ENCODE measurements at places on chromosomes 6 and 20.

GRCh38 chr6:97586344-97586743, 303.3 kb upstream of the MMS22L start:
- no peak for DNase-seq

DNA sequence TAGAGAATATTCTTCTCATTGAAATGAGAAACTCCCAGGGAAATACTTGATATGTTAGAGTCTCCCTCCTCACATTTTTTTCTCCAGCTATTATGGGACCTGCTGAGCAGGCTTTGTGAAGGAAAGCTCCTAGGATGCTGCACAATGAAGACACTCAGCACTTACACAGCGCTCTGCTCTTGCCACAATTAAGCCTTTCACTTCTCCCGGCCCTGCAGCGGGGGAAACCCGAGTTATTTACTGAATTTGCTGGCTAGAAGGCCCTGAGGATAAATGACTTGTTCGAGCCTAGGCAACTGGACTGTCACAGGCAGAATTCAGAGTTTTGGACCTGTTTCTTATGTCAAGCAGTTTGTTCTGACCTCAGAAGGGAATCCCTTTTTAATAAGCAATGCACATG, 102.0 kb downstream of the MAP3K7 start:
- no peak for DNase-seq

DNA sequence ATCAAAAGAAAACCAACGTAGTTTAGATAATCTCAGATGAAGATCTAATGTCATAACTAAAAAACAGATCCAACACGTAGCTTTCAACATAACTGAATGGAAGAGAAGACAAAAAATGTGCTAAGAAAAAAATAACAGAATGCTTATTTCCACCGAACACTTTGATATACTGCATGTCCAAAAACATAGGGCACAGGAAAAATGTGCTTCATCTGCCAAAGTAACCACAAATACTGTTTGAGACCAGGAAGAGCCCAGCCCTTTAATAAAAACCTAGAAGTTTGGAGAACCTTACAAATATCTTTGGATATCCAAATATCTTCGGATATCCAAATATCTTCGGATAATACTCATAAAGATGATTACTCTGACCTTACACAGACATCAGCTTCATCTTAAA, 19.8 kb downstream of the LAMA4 start:
- DNase-seq: no peak

GRCh38 chr20:33242319-33243100, 6.7 kb downstream of the BPIFA1 start:
- DNase-seq: no peak

DNA sequence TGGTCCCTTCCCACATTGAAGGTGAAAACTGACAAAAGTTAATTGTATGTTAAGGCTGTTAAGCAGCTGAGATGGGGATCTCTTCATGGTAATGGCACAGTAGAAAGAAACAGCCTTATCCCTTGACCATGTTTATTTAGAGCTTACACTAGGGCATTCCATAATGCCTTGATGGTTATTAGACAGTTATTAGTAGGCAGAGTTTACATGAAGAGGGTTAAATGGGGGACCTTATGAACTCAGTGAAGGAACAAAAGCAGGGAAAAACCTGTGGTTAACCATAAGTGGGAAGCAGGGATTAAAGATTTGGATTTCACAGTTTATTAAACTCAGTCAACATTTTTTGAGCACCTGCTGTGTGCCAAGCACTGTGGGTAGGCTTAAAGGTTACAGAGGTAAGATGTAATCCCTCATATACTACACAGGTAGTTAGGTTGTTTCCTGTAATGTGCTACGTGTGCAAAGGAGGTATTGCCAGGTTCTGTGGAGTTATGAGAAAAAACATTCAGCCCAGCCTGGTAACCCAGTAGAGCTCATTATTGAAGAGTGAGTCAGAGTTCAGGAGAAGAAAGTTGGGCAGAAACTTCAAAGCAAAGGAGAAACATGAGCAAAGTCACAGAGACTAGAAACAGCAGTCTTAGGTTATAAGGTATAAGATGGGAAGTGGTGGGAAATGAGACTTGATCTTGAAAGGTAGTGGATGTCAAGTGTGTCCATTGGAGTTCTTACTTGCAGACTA, 32.3 kb upstream of the GNRH2 start:
- DNase-seq: no peak

DNA sequence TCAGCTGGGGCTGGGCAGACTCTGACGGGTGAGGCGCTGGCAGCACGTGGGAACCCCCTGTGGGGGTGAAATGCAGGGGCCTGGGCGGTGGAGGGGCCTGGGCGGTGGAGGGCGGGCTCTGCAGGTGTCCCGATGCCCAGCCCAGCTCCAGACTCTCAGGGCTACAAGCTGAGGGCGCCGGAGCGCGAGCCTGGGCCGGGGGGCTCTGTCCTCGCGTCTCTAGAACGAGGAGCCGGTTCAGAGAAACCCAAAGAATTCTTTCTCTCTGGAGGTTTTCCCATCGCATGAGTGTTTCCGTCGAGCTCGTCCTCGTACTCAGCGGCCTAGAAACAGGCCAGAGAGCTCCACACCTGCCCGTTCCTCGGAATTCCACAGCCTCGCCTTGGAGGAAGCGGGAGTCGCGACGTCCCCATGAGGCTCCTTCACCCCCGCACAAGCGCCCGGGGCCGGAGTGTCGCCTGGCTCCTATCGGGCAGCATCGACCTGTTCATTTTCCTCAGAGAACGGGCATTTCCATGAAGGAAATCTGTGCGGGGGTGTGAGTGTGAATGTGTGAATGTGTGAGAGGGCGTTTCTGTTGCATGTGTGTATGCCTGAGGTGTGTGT, 76.9 kb downstream of the SMOC2 start:
- DNase-seq: no peak

All from Right ventricle myocardium superior (tissue), 1 donor.